ENCODE measurements at places on chromosomes 4 and X.

- no peak for DNase-seq
Measured at GRCh38 chr4:154234576-154234975, 257.0 kb downstream of the DCHS2 start.

DNA sequence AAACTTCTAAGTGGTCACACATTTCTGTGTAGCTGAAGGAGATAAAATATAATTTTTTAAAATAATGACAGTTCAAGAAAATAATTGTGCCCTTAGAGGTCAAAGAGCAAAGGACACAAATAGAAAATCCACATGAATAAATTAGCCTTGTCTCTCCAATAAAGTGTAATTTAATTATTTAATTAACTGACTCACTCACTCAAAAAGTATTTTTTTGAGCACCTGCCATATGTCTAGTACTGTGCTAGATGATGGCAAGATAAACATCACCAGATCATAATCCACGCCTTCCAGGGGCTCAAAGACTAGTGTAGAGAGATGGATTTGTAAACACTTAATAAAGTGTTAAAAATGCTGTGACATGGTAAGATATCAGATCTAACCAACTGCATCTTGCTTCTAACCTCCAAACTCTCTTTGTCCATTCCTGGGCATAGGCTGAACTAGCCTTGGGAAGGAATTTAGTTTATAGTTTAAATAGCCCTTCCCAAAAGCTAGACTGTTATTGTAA lies 112.5 kb downstream of the SCLT1 start:
- DNase-seq: no peak

- DNase-seq: no peak
Measured at GRCh38 chrX:134725103-134725690, 66.9 kb upstream of the PLAC1 start.

- no peak for DNase-seq
Measured at GRCh38 chr4:3863841-3864741, 97.9 kb downstream of the ADRA2C start.

DNA sequence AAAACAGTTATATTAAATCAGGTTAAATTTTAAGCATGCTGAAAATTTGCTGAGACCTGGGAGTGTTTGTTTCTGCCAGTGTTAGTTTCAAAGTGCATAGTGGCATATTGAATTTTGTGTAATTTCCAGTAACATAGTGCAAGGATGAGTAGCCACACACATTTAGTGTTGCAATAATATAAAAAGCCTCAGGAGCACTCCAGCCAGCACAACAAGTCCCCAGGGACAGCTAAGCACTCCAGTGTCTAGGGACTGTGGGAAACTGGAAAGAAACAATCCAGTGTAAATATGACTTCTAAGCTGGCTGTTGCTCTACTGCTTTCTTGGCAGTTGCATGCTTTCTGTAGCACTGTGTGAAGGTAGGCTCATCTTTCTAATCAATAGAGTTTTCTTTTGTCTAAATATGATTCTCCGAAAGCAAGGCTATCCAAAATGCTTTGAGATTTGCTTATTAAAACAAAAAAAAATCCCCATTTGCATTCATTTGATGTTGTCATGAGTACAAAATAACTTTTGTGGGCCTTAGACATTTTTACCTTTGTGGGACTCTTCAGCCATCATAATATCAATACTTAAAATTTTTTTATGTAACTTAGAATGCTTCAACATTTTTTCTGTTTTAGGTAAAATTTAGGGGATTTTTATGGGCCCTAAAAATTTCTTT lies 24.2 kb upstream of the CXCL2 start:
- no peak for DNase-seq
